T-helper 2 cell treated with Interferon-gamma antibody and Interleukin-4, amounts not matched to agents 5 μg/mL and 100 μg/mL, for 36 hours (primary cell): ENCODE measurements at places on chromosomes 11 and 22.

- DNase-seq: no peak
Measured at GRCh38 chr22:40585310-40585751, 51.2 kb downstream of the MRTFA start.

DNA sequence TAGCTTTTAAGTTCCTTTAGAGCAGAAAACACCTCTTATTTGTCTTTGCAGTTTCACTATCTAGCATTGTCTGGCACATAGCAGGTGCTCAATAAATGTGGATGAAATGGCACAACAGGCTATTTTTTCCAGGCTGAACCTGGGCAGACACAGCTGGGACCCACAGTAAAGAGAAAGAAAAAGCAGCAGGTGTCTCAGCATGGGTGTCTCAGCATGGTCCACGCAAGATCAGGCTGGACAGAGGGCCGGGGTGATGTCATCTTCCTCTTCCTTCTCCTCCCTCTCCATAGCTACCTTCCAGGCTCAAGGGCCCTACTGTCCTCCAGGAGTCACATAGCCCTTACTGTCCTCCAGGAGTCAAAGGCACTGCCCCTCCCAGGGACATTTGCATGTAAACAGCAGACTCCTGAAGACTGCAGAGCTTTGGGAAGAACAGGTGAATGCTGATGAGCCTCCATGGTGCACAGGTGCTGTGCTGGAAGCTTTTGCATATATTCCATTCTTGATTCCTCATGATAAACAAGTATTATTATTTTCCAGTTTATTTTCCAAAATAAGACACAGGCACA lies 65.2 kb downstream of the DSCAML1 start:
- DNase-seq: no peak

- DNase-seq: no peak
Measured at GRCh38 chr11:81496601-81497000, 1237.1 kb downstream of the FAM181B start.

DNA sequence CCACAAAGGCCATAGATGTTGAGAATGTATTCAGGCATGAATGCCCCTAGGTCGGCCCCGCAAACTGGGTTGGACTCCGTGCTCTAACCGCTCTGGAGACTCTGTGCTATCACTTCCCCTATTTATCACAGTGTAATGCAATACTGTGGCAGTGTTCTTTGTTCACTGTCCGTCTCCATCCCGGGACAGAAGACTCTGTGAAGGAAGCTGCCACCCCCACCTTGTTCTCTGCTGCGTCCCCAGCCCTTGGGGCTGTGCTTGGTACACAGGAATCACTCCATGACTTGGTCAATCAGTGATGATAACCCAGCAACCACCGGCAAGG lies 57.6 kb downstream of the TSPAN18 start:
- no peak for DNase-seq

DNA sequence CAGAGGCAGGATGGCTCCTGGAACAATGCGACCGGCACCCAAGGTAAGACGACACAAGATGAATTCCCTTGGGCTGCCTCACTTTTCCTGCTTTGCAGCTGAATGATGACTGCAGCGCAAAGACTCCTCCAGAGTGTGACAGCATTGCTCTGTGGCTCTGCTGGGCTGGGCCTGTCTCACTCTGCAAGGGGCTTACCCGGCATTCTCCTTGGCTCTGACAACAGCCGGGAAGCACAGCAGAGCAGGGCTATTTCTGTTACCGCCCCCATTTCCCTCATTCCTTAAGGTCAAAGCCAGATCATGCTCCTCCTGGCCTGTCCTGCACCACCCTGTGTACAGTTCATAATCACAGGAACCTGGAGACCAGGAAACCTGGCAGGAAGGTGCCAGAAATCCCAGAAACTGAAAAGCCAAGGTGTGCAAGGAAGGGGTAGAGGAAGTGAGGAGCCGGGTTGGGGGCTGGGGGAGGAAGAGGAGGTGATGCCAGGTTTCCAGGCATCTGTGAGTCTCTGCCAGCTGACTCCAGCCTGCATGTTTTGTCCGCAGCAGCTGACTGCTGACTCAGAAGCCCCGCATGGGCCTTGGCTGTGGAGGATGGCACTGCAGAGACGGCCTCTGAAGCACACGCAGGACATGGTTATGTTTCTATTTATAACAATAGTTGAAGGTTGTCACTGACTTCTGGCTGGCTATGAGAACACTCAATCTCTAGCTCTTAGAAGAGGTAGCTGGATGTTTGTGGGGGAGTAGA lies 113.6 kb downstream of the MICAL3 start:
- no peak for DNase-seq

- DNase-seq: no peak
Measured at GRCh38 chr11:44536788-44537516, 28.5 kb upstream of the CD82 start.

DNA sequence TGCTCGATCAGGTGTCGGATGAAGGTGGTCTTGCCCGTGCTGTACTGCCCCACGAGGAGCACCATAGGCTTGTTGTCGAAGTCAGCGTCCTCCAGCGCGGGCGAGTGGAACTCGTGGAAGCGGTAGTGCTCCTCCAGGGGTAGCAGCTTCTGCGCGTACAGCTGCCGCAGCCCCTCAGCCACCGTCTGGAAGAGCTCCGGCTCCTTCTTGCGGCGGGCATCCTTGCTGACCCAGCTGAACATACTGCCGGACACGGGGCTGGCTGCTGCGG lies 263 bp downstream of the EHD1 start:
- no peak for DNase-seq

GRCh38 chr11:100865443-100866065 lies 178.5 kb downstream of the ARHGAP42 start:
- no peak for DNase-seq

DNA sequence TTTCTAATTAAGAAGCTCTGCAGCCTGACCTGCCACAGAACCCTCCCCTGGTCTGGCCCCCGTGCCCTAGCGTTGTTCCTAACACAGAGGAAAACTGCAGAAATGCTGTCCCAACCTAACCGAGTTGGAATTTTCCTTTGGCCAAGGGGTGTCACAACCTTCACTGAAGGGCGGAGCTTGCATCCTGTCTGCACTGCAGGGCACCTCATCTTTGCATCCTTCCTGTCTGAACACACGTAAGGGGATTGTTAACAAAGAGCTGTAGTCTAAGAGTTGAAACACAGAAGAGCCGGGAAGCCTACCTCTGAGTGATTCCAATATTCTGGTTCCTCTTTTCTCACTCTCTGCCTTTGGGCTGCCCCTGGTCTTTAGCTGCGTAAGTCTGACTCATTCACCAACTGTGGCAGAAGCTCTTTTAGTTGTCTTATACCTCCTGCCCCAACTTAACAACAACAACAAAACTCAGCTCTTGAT lies 1.6 kb downstream of the DIXDC1 start:
- peak; percentile 66 for DNase-seq

GRCh38 chr11:92199991-92200390 lies 24.6 kb upstream of the FAT3 start:
- DNase-seq: no peak

DNA sequence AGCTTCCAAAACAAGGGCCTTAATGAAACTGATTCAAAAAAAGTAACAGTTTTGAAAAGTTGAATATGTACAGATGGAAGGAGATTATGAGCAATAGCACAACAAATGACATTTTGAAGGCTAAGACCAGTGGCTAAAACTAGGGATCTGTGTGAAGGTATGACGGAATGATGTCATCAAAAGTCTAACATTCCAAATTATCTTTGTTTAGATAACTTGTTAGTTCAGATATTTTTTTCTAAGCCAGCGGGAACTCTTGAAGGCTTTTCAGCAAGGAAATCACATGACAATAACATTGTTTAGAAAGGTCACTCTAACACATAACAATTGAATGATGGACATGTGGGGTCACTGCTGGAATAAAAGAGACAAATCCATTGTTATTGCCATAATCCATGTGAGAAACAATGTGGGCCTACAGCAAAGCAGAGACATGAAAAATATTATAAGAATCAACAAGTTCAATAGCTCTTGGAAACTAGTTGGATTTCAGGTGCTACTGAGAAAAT lies 260.5 kb downstream of the CASP12 start:
- DNase-seq: no peak

DNA sequence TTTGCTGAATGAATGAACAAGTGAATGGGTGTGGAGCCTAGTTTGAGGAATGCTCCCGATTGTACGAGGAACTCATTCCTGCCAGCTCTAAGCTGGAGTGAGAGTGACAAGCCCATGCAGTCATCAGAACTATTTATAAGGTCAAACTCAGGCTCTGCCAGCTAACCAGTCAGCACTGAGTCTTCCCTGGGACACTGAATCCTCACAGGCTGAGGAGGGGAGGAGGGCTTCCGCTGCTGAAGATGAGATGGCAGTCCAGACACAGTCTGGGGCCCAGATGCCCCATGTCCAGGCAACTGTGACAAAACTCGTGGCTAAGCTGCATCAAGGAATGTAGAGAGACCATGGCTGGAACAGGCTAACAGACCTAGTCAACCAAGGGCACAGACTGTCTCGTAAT lies 4.0 kb downstream of the LRP4 start:
- DNase-seq: no peak

GRCh38 chr22:40922484-40923303 lies 28.5 kb upstream of the RBX1 start:
- no peak for DNase-seq

- DNase-seq: no peak
Measured at GRCh38 chr22:21937041-21937820, 15.4 kb downstream of the PPM1F start.

GRCh38 chr11:60566776-60567175 lies 51.6 kb downstream of the MS4A13 start:
- DNase-seq: no peak

DNA sequence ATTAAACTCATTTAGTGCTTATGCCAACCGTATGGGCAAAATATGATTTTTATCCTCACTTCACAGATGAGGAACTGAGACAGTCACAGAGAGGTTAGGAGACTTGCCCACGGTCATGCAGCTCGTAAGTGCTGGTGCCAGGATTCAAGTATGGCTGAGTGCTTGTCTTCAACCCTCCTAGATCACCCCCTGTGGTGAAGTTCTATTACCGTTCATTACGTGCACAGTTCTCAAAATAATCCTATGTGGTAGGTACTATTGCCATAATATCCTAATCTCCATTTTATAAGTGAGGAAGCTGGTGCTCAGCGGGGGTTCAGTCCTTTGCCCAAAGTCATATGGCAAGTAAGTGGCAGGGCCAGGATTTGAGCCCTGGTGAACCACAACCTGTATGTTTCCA lies 1.5 kb downstream of the MIEF1 start:
- no peak for DNase-seq

DNA sequence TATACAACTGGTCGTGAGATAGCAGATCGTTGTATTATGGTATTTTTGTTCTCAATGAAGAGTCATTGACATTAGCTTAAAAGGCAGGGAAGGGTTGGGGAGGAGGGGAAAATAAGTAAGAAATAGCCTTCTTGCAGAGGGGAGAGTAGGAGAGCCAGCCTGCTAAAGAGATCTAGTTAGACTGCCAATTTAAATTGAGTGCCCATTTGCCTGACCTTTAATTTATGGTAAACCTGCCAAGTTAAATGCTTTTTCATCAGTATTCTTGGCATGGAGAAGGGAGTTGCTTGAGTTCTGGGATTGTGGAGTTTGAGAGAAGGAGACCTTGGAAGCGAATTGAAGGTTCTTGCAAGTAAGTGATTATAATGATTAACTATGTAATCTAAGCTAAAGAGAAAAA lies 89.0 kb downstream of the FAM83F start:
- no peak for DNase-seq

DNA sequence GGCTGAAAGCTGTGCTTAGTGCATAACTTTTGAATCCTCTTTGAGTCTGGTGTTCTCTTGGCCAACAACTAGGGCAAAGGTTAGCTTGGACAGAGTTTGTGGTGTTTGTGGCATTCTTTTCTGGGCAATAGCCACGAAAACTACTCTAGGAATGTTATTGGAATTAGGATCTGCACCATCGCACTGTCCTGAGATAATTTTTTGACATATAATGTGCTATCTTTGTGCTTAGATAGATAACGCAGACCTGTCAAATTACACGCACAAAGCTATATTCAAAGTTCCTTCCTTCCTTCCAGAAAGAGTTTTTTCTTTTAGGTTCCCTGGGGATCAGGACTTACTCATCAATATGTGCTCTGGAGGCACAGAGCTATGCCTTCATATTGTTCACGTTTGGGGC lies 166.8 kb upstream of the MTMR2 start:
- no peak for DNase-seq

DNA sequence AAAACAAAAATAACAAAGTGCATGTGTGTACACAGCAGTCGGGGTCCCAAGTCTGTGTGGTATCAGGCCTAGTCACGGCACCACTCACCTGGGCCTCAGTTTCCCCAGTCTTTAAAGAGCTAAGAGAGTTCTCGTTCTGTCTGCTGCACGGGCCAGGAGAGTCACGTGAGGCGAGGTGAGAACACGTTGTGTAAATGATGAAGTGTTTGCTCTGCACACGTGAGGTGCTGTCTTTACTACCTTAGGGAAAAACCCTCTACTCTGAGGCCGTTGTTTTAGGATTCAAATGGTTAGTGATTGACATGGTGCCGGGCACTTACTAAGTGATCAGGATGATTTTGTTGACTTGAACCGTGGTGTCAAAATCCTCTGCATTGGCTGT lies 86.5 kb upstream of the PPARA start:
- no peak for DNase-seq

- no peak for DNase-seq
Measured at GRCh38 chr22:19740586-19740985, 17.2 kb downstream of the GP1BB start.

DNA sequence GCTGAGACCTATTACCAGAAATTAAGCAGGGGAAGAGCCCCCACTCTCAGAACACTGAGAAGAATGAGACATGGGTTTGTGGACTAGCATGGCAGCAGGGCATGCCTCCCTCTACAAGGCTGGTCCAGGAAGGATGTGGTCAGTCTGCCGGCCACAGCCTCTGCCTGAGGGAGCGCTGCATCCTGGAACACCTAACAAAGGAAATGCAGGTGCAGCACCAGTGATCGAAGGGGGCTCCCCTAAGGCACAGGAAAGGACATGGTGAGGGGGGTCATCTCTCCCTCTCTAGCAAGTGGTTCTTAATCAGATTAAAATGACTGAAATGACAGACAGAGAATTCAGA lies 40.6 kb upstream of the ARL14EP start:
- no peak for DNase-seq

GRCh38 chr22:23385678-23386631 lies 194.1 kb downstream of the IGLL1 start:
- peak; percentile 64 for DNase-seq

GRCh38 chr11:44208976-44209603 lies 100.8 kb downstream of the ALX4 start:
- DNase-seq: no peak

GRCh38 chr11:16776711-16777612 lies 38.5 kb downstream of the C11orf58 start:
- DNase-seq: no peak

DNA sequence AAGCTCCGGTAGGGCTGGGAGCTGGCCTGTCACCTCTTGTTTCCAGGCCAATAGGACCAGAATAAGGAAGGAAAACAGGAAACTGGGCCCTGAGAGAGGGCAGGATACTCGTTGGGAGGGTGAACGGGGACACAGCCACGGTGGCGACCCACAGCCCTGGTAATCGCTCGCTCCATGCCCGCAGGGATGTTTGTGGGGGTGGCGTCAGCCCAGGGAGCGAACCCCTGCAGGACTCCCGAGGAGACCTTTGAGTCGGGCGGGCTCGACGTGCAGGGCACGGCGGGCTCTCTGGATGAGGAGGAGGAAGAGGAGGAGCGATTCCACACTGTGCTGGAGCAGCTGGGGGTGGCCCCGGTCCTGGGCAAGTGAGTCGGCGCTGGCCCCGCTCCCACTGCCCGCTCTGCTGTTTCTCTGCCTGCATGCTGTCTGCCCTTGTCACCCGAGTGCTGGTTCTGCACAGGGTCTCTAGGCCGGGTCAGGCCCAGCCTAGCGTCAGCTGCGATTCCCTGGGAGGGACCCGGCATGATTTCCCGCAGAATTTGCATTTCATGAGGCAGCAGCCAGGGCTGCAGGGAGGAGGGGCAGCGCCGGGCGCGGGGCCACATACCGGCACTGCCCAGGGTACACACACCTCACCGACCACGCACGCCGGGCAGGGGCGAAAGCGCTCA lies 1.6 kb downstream of the CRACR2B start:
- no peak for DNase-seq
